Left lung (tissue), 14 donors: ENCODE measurements at places on chromosomes 7 and 10. TPM values are rescaled to one million over a fixed set of nuclear protein-coding genes. Genes with fewer than 3 reads are reported as not detected.
A peak's percentile ranks its signal among the peaks of the same experiment; 100 is the strongest.

GRCh38 chr7:141190495-141190894 lies 116.6 kb downstream of the TMEM178B start:
- DNase-seq, result no peak

DNA sequence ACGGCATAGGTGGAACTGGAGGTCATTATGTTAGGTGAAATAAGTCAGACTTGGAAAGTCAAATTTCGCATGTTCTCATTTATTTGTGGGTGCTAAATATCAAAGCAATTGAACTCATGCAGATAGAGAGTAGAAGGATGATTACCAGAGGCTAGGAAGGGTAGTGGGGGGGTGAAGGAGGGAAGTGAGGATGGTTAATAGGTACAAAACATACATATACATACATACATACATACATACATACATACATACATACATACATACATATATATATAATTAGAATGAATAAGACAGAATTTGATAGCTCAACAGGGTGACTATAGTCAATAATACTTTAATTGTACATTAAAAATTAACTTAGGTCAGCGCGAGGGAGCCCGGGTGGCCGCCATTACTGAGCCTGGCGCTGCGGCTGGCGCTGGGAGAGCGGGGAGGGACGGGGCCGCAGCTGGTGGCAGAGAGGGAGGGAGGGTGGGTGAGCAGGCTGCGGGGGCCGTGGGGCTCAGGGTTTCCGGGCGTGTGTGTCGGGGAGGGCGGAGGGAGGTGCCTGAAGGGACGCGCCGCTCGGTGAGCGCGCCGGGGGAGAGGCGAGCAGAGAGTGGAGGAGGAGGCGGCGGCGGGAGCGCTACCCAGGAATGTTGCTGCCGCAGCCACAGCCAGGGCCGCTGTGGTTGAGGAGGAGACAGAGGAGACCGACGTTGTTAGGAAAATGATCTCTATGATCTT lies 85.8 kb upstream of the EGFR start:
- DNase-seq, result peak; percentile 43

DNA sequence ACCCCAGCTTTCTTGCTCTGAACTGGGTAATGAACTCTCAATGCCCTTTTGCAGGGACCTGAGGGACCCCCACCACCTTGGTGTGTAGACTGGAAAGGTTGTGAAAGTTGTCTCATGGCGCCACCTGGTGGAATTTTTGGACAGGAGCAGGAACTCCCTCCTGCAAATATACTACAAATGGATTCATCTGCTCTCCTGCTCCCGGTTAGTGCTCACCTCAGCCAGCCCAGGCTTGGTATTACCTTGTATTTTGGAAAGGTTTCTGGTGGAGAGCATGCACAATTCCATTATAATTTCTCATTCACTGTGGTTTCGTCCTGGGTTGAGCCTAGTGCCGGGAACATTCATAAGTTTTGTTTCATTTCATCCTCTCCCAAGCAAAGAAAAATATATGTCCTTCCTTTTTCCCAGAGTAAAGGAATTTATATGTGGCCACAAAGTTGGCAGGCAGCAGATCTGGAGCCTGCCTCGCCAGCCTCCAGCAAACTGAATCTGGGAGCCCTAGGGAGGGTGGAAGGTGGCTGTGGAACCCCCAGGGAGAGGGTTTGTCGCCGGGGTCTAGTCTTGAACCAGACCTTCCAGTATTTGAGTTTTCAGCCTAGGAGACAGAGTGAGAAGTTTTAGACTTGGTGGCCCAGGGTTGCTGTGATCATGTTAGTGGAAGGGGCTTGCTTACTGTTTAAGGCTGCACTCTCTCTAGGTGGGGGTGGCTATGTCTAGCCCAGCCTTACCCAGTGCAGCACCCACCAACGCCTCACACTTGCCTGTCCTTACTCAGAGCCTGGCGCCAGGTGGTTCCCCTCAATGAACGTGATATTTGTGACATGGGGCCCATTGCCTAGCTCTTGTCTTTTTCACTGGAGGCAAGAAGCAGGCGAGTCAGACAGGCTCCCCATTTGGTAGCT lies 9.5 kb downstream of the FAM241B start:
- no peak for DNase-seq

- no peak for DNase-seq
These were observed 76.2 kb upstream of the NMT2 start for GRCh38 chr10:15244635-15245197.

Gene ANAPC16
- total RNA-seq, result 97.0 TPM

Gene ZP3
- 2.9 TPM for total RNA-seq
